ENCODE measurements at places on chromosomes 11 and 22.
A peak's percentile ranks its signal among the peaks of the same experiment; 100 is the strongest.

DNA sequence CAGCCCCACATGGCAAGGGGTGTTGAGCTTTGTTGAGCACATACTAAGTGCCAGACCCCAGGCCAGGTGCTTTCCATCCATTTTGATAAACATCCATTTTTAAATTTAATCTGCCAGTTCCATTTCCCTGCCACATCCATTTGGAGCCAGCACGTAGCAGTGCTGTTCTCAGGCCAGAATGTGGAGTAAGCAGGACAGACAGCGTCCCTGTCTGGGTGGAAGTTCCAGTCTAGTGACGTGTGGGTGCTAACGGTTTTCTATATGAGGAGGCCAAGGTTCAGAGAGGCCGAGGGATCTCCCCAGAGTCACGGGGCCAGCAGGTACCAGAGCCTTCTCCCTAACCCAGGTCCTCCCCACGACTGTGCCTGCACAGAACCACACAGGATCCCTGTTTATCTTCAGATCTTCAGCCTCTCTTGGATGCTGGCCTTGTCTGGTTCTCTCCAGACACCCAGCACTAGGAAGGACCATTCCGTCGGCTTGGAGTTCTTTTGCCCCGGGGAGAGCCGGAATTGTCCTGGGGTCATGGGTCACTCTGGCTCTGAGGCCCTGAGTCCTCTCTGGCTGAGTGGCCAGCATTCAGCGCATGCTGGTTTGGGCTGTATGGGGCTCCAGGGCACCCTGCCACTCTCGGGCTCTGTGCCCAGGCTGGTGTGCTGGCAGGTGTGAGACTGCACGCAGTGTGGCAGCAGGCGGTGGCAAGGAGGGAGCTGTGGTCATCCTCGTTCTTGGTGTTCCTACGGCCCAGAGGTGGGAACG is 63.6 kb upstream of the PPARA start:
- no peak for DNase-seq

- DNase-seq: no peak
Measured at GRCh38 chr11:45997599-45997998, 75.1 kb downstream of the LARGE2 start.

DNA sequence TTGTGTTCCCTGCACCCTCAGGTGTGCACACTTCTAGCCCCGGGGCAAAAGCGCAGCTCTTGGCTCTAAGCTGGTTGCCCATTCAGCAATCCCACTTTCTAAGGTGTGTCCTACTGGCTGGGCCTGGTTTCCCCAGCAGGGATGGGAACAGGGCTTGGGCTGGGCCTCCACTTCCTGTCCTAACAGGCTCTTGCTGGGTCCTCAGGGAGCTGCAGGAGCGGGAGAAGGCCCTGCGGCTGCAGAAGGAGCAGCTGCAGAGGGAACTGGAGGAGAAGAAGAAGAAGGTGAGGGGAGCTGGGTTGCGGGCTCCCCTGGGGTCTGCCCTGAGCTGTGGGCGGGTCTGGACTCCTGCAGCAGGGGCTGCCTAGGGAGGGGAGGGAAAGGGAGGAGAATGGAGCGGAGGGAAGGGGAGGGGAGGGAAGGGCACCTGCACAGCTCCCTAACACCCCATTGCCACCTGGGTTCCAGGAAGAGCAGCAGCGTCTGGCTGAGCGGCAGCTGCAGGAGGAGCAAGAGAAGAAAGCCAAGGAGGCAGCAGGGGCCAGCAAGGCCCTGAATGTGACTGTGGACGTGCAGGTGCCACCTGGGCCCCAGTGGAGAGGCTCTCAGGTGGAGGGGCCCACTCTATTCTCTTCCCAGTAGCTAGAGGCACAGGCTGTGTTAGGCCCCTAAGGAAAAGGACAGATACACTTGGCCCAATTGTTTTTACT is 24.6 kb downstream of the INCENP start:
- no peak for DNase-seq

DNA sequence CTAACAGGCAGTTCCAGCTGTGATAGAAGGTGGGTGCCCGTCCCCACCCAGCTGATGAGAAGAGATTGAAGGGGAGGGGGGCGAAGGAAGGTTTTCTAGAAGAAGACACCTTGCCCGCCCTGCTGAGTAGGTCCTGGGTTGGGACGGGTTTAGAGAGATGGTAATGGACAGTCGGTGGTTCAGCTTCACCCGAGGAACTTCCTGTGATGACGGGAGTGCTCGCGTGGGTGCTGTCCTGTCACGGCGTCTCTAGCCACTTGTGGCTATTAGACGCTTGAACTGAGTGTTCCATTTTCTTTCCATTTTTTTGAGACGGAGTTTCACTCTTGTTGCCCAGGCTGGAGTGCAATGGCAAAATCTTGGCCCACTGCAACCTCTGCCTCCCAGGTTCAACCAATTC is 27.6 kb upstream of the MGAT3 start:
- DNase-seq: no peak

- peak; percentile 85 for DNase-seq
Measured at GRCh38 chr11:46936138-46937110, at the start of gene CSTPP1. TSS of gene CSTPP1 (plus strand) at chr11:46936761. CDS start at chr11:46936806, 45 bp downstream.

- DNase-seq: peak; percentile 69
Measured at GRCh38 chr11:66081505-66081904, 11.4 kb downstream of the PACS1 start.
